ENCODE measurements at places on chromosomes 4 and X.

DNA sequence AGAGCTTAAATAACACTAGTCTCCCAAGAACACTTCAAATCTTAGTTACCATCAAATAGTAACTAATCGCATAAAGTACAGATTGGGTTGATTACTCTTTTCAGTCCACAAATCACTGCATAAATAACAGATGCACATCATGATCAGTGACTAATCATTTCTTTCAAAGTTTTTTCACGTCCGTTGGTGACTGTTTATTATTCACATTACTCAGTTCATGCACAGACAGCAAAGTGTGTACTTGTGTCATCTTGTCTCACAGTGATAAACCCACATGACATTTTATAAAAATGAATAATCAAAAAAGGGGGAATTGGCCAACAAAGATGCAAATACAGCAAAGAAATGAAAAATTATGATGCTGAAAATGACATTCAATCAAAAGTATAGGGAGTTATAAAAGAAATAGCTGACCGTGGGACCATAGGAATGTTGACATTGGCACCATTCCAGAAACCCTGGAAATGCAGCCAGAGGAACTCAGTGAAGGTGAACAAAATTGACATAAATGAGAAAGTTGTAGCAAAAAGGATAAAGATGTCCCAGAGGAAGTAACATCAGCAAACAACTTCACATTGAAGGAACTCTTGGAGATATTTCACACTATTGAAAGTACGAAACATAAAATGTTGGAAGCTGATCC, 161.5 kb downstream of the SOX3 start:
- DNase-seq = no peak
- H3K4me3 ChIP-seq = no peak overlapping the region
- no peak overlapping the region for H3K27ac ChIP-seq
- H3K36me3 ChIP-seq = no peaks in the 10 kb centered on the region
- H3K27me3 ChIP-seq = no peaks in the 10 kb centered on the region

DNA sequence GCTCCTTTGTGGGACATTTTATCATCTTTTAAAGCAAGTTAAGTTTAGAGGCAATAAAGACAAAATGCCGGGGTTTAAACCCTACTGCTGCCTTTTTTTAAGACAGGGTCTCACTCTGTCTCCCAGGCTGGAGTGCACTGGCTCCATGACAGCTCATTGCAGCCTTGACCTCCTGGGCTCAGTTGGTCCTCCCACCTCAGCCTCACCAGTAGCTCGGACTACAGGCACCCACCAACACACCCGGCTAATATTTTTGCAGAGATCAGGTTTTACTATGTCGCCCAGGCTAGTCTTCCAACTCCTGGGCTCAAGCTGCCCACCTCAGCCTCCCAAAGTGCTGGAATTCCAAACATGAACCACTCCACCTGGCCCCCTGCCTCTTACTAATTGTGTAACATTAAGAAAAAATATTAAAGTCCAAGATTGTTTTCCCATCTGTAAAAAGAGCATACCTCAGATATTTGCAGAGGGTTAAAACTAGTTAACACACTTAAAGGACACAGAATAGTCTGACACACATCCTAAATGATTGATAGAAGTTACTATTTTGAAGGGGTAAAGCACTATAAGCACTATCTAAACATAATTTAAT, 9.8 kb downstream of the HNRNPD start:
- no peak overlapping the region for H3K4me3 ChIP-seq
- H3K4me1 ChIP-seq = peaks cover 86% of the 10 kb centered on the region
- peaks cover 61% of the 10 kb centered on the region for H3K36me3 ChIP-seq
- peak overlapping the region; percentile 73 for H3K27ac ChIP-seq
- H3K27me3 ChIP-seq = no peaks in the 10 kb centered on the region

GRCh38 chr4:6193399-6193798, 7.0 kb downstream of the JAKMIP1 start:
- H3K27me3 ChIP-seq = peaks cover 28% of the 10 kb centered on the region
- H3K4me3 ChIP-seq = no peak overlapping the region
- DNase-seq = no peak
- H3K4me1 ChIP-seq = peaks cover 11% of the 10 kb centered on the region

- no peak overlapping the region for H3K27ac ChIP-seq
- no peak for DNase-seq
- no peaks in the 10 kb centered on the region for H3K27me3 ChIP-seq
- peaks cover 28% of the 10 kb centered on the region for H3K4me1 ChIP-seq
- H3K4me3 ChIP-seq = no peak overlapping the region
Measured at GRCh38 chrX:154779261-154779660, 16.6 kb downstream of the DKC1 start.

DNA sequence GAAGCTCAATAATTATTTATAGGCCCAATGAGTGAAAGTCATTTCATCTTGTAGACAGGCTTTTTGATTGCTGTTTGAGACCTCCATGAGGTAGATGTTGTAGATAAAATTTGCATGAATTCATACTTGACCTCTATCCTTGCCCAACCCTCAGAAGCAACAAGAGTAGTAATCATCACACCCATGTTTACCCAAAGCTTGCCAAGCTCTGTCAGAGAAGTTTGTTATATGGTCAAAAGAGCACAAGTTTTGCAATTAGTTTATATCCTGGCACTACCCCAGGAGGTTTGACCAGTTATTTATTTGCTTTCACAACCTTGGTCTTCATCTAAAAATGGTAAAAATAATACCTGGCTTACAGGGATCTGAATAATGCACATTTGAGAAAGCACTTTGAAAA, 20.7 kb downstream of the ADH7 start:
- H3K4me3 ChIP-seq = no peak overlapping the region
- no peaks in the 10 kb centered on the region for H3K4me1 ChIP-seq

DNA sequence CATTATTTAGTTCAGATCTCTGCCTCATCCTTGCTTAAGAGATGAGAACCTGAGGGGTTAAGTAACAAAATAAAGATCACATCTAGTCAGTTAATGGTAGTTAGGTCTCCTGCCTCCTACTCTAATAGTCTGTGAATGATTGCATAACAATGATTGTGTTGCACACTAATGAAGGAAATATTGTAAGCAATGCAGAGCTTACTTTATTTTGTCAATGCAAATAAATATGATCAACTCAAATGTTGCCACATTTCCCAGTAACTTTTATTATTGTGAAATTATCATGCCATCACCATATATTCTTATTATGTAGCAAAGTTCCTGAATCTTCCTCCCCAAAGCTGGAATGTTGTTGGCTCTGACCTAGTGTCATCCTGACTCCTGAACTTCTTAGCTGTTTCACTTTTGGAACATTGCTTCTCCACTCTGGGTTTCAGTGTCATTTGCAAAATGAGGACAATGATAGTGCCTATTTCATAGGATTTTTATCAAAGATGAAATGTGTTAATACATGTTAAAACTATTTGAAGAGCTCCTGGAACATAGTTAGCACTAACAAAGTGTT, 17.0 kb upstream of the GABRA4 start:
- peaks cover 17% of the 10 kb centered on the region for H3K4me1 ChIP-seq
- DNase-seq = no peak
- no peaks in the 10 kb centered on the region for H3K27me3 ChIP-seq
- peak overlapping the region; percentile 8 for H3K27ac ChIP-seq
- H3K36me3 ChIP-seq = peaks cover 4% of the 10 kb centered on the region

DNA sequence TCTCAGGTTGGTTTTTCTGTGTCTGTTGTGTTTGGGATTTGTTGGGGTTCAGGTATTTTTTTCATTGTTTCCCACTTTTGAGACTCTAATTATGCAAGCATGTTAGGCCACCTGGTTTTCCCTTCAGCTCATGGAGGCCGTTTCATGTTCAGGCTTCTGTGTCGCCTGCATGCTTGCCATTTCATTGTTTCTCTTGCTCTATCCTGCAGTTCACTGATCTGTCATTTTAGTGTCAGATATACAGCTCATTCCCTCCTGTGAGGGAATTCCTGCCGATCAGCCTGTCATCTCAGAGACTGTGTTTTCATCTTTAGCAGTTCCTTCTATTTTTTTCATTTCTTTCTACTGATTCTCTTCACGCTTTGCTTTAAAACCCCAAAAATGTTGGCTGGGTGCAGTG, 49.4 kb upstream of the HGFAC start:
- H3K4me3 ChIP-seq = no peak overlapping the region
- H3K36me3 ChIP-seq = no peaks in the 10 kb centered on the region
- no peak overlapping the region for H3K27ac ChIP-seq
- peaks cover 8% of the 10 kb centered on the region for H3K4me1 ChIP-seq
- H3K27me3 ChIP-seq = no peaks in the 10 kb centered on the region

DNA sequence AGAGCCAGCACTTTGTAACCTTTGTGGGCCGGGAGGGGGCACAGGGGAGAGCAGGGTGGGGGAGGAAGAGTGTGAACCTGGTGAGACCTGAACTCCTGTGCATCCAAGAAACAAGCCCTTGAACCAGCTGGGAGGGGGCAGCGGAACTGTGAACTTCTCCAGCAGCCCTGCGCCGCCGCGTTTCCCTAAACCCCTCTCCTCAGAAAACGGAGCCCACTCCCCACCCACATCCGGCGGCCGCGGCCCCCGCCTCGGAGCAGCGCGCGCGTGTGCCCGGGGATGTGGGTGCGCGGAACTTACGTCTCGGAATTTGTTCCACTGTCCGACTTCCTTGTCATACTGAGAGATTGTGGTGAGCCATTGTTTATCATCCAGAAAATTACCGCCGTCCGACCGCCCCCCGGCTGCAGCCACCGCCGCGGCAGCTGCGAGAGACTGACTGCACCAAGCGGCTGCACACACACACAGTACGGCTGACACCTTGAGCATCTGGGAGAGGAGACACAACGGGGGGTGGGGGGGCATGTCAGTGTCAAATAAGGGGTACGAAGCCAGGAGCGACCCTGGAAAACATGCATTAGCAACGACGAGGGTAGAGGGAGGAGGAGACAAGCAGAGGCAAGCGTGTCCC, 494 bp downstream of the SPOCK3 start:
- no peak overlapping the region for H3K4me3 ChIP-seq
- peaks cover 3% of the 10 kb centered on the region for H3K4me1 ChIP-seq
- DNase-seq = peak; percentile 8

GRCh38 chr4:26557164-26557563, 26.7 kb upstream of the TBC1D19 start:
- H3K4me1 ChIP-seq = no peaks in the 10 kb centered on the region
- no peaks in the 10 kb centered on the region for H3K36me3 ChIP-seq
- no peak overlapping the region for H3K4me3 ChIP-seq
- no peak for DNase-seq
- peaks cover 22% of the 10 kb centered on the region for H3K27me3 ChIP-seq

DNA sequence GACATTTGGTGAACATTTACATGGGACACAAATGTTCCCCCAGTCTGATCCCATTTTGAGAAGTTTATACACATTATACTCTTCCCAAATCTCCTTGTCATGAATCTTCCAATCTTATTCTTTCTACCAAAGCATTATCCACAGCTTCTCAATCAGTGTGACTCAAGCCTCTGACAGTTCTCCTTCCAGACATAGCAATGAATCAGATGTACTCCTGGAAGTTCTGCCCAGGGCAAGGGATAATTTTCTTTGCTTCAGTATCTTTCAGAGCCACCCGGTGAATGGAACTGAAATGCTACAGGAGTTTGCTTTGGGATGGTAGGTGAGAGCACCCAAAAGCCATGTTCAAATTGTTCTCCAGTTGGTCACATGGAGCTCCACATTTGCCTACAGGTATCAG, 145.5 kb downstream of the ANXA5 start:
- no peaks in the 10 kb centered on the region for H3K4me1 ChIP-seq
- peaks cover 27% of the 10 kb centered on the region for H3K27me3 ChIP-seq
- no peak overlapping the region for H3K4me3 ChIP-seq
- H3K27ac ChIP-seq = no peak overlapping the region
- DNase-seq = no peak

DNA sequence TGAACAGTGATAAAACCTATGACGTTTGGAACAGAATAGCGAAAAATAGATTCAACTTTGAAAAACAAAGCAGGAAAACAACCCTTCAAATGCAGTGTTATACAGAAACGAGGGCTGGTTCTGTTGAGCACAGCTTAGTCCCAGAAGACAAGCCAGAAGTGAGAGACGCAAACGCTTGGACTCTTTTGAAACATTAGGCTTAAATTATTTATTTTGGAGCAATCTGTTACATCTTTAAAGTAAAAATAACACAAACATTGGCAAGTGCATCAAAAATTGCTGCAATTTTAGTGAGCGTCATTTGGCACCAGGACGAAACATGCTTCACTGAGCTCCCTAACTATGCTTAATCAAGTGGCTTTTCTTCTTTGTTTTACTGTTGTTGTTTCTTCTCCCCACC, 63.5 kb downstream of the ENPP6 start:
- no peaks in the 10 kb centered on the region for H3K36me3 ChIP-seq
- no peak overlapping the region for H3K4me3 ChIP-seq
- no peak overlapping the region for H3K27ac ChIP-seq
- no peak for DNase-seq

GRCh38 chr4:1549638-1550035, 134.5 kb downstream of the FAM53A start:
- no peak overlapping the region for H3K4me3 ChIP-seq
- no peak overlapping the region for H3K27ac ChIP-seq
- H3K27me3 ChIP-seq = peaks cover 2% of the 10 kb centered on the region

GRCh38 chr4:2395038-2395437, 23.4 kb downstream of the ZFYVE28 start:
- no peak for DNase-seq
- no peaks in the 10 kb centered on the region for H3K36me3 ChIP-seq
- H3K4me3 ChIP-seq = no peak overlapping the region
- H3K27me3 ChIP-seq = peaks cover 7% of the 10 kb centered on the region
- H3K4me1 ChIP-seq = peaks cover 22% of the 10 kb centered on the region
- H3K27ac ChIP-seq = no peak overlapping the region

- no peaks in the 10 kb centered on the region for H3K27me3 ChIP-seq
- H3K4me3 ChIP-seq = peak overlapping the region; percentile 23
- H3K36me3 ChIP-seq = no peaks in the 10 kb centered on the region
- peak; percentile 14 for DNase-seq
- H3K4me1 ChIP-seq = peaks cover 29% of the 10 kb centered on the region
Measured at GRCh38 chr4:23333556-23333945, 556.3 kb downstream of the PPARGC1A start.
